ENCODE measurements at places on chromosomes 5 and 9.

GRCh38 chr9:751137-752051 is 90.1 kb upstream of the DMRT1 start:
- no peak for DNase-seq

GRCh38 chr5:83531661-83532060 is 60.1 kb downstream of the VCAN start:
- no peak for DNase-seq

- DNase-seq: no peak
Measured at GRCh38 chr5:98296426-98296825, 477.0 kb upstream of the RGMB start.

GRCh38 chr5:1933364-1934055 is 50.8 kb upstream of the IRX4 start:
- DNase-seq: no peak

- DNase-seq: no peak
Measured at GRCh38 chr9:27154908-27155307, 45.9 kb downstream of the TEK start.

DNA sequence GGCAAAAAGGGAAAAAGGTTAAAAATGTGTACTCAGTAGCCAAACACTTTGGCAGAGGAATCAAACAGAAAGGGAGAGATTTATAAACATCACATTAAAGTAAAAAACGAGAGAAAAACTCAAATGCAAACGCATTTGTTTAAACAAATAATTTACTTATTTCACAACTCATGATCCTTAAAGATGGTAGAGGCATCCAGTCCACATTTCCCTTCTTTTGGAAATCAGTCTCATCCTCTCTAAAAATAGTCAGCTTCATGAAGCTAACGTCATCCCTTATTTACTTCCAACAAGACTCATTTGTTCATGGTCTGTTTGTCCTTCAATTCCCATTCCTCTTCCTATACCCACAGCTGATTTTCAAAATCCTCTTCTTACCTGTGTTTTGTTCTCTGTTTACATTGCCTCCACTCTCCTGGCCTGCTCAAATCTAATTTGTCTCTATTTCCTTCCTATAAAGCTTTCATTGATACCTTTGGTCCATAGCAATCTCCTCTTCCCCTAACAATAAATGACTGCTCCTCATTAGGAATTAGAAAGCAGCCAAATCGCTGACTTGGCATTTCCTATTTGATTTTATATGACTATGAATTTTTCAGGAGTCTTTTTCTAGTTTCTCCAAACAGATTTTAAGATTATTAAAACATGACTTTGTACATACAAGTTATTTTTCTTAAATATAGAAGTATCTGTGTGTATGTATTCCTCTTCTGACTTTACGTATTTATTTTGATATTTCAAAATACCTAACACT is 805.3 kb downstream of the TLE1 start:
- no peak for DNase-seq

- DNase-seq: no peak
Measured at GRCh38 chr5:126693806-126694205, 83.1 kb upstream of the LMNB1 start.

GRCh38 chr5:154196955-154197652 is 6.6 kb downstream of the GALNT10 start:
- DNase-seq: no peak

- no peak for DNase-seq
Measured at GRCh38 chr9:93224591-93224990, 40.7 kb downstream of the WNK2 start.

DNA sequence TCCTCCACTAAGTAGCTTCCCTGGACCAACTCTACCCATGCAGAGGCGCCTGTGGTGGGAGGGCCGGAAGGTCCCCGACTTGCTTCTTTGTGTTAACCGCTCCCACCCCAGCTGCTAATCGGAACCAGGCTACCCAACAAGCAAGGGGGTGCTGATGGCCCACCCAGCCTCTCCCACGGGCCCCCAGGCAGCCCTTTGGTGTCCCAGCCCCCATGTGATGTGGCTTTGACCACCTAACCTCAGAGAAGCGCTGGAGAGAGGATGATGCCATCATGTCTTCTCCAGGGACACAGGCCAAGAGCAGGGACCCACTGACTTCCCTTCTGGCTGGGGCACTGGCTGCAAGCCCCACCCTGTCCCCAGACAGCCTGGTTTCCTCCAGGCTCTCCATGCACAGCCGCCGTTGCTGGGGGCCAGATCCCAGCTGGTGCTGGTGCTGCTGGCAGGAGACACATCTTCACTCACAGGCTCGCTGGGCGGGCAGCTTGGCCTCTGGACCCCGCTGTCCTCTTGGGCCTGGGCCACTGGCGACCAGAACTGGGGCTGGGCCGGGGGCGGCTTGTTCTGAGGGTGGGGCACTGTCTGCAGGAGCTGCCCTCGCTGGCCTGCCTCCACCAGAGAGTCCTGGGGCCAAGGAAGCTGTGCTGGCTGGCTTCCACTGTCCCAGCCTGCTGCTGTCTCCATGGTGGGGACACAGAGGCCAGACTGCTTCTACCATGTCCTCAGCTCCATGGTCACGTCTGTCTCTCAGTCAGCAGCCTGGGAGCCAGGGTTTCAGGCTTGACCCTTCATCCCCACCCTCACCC is 27.8 kb downstream of the LAMC3 start:
- no peak for DNase-seq

DNA sequence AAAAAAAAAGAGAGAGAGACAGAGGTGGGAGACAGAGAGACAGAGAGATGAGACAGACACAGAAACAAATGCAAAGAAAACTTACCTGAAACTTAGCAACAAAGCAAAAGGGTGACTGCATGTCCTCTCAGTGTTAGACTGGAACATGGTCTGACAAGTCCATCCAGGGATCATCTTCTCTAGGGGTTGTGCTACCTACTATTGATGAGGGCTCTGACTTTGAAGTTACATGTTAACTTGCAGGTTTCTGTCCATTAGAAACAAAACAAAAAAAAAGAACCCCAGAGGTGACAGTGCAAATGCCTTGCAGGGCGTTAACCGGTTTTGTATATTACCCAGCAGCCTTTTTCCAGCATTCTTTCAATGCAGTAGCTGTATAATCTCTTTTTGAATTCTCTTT is 13.6 kb upstream of the SPARC start:
- no peak for DNase-seq

- no peak for DNase-seq
Measured at GRCh38 chr5:173705512-173706044, 89.1 kb upstream of the BOD1 start.

GRCh38 chr5:95969651-95970358 is 8.2 kb upstream of the ELL2 start:
- DNase-seq: no peak

GRCh38 chr9:22682961-22683699 is 236.5 kb downstream of the DMRTA1 start:
- DNase-seq: no peak

DNA sequence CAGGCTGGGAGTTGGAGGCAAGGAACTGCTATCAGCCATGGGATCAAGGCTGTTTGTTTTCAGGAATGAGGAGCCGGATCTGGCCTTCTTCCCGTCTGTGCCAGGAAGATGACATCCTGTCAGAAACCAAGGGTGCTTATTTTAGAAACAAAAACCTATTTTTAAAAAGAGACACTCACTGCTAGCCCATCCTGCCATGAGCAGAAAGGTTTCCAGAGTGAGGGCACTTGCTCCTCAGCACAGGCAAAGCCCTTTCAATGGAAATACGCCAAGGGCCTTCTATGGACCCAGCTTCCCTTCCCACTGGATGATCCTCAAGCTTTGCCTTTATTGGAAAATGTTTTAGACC is 132.6 kb upstream of the FSTL4 start:
- no peak for DNase-seq

- DNase-seq: no peak
Measured at GRCh38 chr9:82604947-82605656, 457.8 kb downstream of the RASEF start.

DNA sequence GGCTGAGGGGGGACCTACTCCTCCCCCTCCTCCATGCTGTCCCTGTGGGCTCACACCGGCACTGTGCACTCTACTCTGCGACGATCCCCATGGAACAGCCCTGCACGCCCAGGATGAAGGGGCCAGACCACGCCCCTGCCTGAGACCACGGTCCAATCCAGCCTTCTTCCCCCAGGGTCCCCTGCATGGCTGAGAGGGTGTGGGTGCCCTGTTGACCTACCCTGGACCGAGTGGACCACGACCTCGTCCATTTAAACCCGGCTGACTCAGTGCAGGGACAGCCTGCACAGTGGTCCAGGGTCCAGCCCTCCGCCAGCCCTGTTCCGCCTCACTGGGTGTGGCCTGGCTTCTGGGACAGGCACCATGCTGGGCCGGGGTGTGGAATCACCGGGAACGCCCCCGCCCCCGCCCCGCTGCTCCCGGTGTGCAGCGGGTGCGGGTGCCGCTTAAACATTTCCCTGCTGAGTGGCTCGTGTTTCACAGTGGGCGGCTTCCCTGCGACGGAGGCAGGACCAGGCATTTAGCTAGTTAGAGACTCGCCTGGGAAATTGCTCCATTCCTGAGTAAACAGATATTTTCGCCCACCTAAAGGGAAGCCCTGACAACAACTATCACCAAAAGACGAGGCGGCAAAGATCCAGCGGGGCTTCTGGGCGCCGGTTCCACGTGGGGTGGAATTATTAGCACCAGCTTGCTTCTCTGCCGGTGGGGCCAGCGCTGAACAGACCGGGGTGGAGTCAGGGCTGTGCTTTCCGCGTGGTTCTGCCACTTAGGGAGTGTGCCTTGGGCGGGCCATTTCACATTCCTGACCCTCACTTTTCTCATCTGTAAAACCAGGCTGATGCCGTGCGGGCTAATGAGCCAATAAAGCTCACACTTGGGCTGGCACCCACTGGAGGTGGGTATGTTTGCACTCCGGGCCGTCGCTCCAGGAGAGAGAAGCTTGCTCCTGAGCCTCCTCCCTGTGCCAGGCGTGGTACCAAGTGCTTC is 22.6 kb downstream of the DBH start:
- DNase-seq: no peak

GRCh38 chr5:77947041-77947428 is 170.9 kb upstream of the TBCA start:
- no peak for DNase-seq

GRCh38 chr9:84325347-84325973 is 15.1 kb downstream of the SLC28A3 start:
- no peak for DNase-seq

GRCh38 chr5:34656001-34656699 is at the start of gene RAI14:
TSS of gene RAI14 (plus strand) at chr5:34656328. CDS start at chr5:34686920, 30,592 bp downstream.
- no peak for DNase-seq

- no peak for DNase-seq
Measured at GRCh38 chr9:26012797-26013196, 334.6 kb upstream of the TUSC1 start.

DNA sequence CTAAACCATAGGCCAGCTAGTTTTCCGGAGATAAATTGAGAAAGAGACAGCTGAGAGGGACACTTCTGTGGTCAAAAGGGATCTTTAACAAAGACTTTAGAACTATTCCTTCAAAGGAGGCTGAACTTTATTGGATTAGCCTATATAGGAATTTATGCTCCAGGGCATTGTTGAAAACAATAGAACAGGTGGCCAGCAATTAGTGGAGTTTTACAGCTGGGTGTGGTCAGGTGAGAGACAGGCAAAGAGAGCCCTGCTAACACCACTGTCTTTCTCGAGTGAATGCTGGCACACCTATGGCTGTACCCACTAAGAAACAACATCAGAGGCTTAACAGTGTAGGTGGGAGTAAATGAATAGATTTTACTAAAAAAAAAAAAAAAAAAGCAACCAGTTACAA is 16.7 kb upstream of the TLR4 start:
- DNase-seq: no peak

GRCh38 chr5:1436681-1437080 is 8.6 kb downstream of the SLC6A3 start:
- no peak for DNase-seq

DNA sequence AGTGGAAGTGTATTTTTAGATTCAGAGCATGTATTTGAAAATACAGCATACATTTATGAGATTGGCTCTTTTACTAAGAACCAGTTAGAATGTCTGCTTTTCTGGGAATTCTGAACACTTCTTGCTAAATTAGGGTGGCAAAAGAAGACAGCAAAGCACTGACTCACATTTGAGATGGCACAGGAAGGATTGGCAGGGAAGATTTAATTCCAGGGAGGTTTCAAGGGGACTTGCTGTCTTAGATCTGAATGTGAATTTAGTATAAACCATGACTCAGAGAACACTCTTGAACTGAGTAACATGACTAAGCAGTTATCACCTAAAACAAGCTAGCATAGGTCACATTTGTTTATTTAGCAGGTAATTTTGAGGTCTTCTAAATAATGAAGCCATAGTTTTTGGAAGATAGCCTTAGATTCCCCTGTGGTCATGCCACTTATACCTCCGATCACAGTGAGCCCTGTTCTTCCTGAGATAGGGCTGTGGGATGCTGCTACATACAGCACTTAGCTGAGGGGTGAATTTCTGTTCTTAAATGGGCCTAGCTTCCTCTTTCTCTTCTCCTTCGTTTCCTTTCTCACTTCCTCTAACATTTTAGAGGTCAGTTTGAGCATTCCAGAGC is 173.8 kb downstream of the PCSK1 start:
- DNase-seq: no peak

DNA sequence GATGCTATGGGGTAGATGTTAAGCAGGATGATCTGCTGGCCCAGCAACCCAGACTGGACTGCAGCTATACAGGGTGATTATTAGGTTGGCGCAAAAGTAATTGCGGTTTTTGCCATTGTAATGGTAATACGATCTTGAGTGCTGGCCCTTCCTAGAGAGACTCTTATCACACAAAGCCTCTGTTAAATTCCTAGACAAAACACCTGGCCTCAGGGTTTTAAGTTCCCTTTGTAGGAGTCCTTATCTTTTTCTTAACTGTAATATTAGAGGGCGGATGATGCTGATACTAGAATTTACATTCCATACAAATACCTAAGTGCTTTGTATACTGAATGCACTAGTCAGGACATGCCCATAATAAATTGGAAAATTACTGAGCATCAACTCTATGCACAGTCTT is 222.2 kb downstream of the NDUFS4 start:
- DNase-seq: no peak

- DNase-seq: no peak
Measured at GRCh38 chr9:126226991-126227936, 99.4 kb upstream of the MVB12B start.

DNA sequence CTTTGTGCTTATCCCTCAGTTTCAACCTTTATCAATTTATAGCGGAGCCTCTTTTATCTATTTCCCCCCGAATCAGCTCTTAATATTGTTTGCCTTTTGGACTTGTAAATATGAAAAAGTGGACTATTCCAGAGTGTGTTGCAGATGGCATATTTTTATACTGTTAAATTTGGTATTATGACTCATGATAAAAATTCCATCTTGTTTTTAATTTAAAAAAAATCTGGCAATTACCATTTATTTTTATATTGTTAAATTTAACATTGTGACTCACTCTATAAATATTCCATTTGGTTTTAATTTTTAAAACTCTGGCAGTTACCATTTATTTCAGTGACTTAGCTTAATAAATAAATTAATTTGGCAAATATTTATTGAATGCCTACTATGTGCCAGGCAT is 37.5 kb downstream of the RBM27 start:
- DNase-seq: no peak
